ENCODE measurements at places on chromosomes 7 and 10.

DNA sequence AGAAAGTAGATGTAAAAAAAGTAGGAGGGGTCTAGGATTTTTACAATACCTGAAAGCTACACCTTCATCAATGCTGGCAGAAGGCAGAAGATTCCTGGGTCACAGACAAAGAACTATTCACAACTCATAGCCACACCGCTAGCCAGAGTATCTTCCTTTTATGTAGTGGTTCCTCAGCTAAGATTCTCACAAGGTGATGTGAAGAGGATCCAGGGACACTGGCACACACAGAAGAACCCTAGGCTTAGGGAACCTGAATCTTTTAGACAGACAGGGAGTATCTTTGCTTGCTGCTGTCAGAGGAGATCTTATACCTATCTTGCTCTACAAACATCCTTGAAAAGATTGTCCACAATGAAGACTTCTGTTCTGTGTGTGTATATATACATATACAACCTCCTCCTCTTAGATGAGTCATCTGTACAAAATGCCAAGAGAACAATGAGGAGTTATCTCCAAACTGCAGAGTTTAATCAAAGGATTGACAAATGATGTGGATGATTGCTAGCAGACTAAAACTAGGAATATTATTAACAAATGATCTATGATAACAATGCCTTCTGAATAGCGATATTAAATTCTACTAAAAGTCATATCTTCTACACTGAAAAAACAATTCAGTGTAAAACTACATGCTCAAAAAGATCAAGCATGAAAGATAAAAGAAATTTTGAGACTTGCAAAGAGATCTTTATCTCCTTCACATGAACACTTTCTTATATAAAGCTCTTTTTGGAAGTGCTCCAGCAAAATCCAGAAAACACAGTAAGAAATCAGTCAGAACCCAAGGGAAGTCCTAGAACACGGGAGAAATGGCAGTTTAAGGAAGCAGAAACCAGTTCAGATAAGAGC lies 409.3 kb downstream of the PARD3 start:
- no peak for DNase-seq

- no peak for DNase-seq
Measured at GRCh38 chr10:35210961-35211360, 84.3 kb downstream of the CREM start.

DNA sequence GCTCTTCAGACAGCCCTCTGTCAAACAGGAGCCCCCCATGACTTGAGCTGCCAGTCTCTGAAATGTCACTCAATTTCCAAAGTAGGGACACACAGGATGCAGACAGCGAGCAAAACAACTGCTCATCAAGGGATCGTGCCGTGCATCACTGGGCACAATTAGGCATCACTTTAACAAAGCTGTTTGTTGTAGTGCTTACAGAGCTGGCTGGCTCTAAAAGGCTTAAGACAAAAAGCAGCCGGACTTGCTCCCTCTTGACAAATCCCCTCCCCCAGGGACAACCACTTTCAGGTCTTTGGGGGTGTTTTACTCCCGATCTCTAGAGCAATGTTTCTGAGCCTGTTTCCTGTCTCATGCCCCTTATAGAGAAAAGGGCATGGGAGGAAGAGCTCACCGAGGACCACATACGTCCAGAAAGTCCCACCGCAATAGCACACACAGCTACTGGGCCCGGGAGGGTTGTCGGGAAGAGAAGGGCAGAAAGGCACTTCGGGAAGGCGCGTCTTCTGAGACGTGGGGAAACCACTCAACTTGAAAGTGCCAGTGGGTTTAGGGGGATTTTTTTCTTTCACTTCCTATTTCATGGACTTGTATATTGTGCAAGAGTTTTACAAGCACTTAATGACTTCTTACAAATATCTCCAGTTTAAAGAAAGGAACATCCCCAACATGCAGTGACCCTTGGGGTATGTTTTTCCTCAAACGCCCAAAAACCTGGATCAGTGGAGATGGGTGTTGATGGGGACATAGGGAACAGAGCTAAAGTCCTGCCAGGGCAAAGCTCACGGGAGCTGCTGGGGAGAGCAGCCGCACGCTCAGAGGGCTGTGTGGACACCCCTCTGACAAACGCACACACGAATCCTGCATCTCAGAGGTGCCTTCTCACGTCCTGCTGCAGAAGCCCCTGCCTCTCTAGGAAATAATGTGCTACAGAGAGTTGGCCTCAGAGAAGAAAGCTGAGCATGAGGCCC lies 27.1 kb downstream of the LRRC20 start:
- no peak for DNase-seq

GRCh38 chr10:111146025-111146640 lies 69.3 kb downstream of the ADRA2A start:
- no peak for DNase-seq

DNA sequence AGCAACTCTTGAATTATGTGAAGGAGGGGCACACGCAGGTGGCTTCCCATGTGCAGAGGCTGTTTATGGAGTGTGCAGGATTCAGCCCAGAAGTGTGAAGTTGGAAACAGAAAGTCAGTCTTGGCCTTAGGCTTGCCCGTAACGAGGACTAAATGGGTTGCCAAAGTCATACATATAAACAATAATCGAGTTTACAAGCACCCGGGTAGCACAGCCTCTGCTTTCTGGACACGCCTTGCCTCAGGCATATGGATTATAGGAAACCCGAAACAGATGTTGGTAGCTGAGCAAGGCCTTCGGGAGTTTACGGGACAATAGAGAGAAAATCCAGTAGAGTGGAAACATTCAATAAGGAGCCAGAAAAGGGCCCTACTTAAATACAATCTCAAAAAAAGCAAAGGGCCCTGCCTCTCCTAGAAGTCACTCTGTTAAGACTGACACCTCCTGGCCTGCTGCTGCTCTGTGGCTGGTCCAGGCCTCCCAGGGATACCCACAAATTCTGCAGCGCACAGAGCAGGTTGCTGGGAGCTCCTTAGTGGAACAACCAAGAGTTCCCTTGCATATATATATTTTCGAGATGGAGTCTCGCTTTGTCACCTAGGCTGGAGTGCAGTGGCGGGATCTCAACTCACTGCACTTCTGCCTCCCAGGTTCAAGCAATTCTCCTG lies 48.5 kb downstream of the SMKR1 start:
- DNase-seq: no peak

DNA sequence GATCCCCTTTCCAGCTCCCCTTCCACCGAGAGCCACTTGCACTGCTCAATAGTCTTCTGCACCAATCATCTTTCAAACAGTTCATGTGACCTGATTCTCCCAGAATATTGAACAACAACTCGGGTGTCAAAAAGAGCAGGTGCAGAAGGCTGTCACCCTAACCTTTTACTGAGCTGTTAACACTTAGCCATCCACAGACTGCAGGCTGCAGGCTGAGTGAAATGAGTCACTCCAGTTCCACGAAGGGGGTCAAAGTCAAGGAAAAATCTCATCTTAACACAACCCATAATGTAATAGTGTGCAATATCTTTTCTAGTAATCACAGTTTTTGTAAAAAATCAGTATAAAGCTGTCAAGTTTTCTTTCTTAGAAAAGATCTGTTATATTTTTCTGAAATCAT lies 63.1 kb downstream of the MTPAP start:
- no peak for DNase-seq

- DNase-seq: no peak
Measured at GRCh38 chr7:1665549-1666316, 4.3 kb upstream of the ELFN1 start.

DNA sequence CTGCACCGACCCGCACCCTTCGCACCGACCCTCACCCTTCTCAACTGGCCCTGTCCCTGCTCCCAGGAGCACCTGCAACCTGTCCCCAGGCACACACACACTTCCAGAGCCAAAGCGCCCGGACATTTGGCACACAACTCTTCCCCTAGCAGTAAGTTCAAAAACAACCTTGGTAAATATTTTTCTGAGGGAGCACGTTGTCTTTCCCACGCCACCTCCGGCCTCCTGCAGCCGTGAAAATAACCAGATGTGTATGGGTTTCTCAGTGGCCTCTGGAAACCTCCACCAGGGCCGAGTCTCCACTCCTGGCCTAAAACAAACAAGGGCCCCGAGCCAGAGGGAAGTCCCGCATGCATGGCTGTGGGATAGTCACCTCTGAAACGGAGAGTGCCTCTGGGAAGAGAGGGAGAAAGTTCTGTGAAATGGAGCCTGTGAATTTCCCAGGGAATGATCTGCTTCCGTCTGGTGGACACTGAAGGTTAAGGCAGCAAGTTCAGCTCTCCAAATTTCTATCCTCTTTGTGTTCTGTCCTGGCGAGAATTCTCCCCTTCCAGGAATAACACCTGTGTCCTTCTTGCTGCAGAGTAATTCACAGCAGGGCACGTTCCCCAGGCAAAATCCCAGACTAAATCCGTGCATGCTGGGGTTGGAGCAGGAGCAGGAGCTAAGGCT lies 15.8 kb downstream of the PODXL start:
- DNase-seq: no peak

GRCh38 chr10:114266521-114266920 lies 27.5 kb downstream of the VWA2 start:
- no peak for DNase-seq

DNA sequence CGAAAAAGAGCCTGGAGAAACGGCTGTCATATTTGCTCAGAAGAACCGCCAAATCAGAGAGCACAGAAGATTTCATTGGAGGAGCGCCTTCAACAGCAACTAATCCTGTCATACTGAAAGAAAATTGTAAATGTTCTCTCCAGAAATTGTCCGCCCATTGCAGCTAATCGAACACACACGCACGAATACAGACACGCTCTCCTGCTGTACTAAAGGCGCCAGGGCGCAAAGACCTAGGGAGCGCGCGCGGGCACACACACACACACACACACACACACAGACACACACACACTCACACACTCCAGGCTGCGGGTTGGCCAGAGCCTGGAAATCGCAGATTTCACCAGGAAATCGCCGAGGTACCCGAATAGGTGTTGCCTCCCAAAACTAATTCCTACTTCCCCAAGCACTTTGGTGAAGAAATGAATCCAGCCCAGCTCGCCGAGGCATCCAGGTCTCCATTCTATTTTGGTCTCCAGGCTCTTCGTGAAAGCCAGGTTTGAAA lies at the start of gene CHRM2:
CHRM2 (plus strand) TSS at position 157 of the 505 bp plus-strand sequence. CDS start 146,214 bp downstream, outside the sequence.
- DNase-seq: no peak

GRCh38 chr7:84191261-84191660 lies 3.3 kb downstream of the SEMA3A start:
- DNase-seq: no peak

DNA sequence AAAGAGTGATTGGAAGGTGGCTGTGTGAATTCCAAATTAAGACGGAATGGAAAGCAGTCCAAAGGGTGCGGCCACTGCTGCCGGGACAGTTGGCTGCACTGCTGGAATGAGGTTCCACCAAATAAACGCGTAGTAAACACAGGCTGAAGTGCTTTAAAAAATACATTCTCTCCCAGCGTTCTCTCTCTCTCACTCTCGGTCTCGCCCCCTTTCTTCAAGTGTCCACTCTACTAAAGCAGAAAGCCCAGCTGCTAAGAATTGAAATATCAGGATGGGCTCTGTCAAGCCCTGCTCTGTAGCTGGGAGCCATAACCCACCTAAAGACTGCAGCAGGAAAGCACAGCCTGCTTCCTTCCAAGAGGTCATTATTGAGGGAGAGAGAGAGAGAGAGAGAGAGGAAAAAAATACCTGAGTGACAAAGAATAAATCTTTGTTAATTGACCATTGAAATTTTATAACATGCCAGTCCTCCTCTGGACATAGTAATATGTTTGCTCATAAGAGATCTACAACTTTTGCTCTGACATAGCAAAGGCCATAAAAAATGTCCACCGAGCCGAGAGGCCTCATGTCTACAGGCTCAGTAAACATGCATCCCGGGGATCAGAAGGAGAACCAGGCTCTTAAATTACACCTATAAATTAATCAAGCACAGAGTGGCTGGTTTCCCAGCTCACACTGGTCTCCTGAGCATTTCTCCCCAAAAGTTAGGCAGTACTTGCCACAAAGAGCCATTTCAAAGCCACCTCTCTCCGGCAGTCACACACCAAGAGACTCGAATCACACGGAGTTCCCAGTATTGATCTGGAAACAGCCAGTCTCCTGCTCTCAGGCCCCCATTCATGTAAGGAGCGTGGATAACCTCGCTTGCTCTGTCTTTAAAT lies 72.8 kb downstream of the FGFR2 start:
- DNase-seq: no peak

GRCh38 chr7:40604601-40605438 lies 470.0 kb downstream of the SUGCT start:
- DNase-seq: no peak

- DNase-seq: no peak
Measured at GRCh38 chr10:11581213-11581612, 30.2 kb downstream of the USP6NL start.

DNA sequence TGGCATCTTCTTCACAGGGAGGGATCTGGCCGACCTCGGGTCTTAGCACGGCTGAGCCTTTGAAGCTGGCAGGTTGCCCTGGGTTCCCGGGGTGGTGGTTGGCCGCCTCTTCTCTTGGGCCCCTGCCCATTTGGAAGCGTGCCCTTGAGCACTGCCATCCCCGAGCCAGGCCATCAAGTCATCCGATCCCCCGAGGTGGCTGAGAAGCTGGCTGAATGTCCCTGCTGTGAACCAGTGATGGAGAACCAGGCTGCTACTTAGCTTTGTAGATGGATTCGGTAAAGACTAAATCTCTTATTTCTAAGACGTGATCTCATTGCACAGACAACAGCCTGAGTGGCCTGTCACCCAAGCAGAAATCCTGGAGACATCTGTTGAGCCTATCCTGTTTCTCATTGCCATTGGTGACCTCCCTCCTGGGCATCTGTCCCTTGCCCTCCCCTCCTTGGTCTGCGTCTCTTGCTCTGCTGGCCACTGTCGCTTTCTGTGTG lies 74.3 kb downstream of the GRK5 start:
- DNase-seq: no peak

- no peak for DNase-seq
Measured at GRCh38 chr7:158030071-158030470, 557.6 kb downstream of the PTPRN2 start.

DNA sequence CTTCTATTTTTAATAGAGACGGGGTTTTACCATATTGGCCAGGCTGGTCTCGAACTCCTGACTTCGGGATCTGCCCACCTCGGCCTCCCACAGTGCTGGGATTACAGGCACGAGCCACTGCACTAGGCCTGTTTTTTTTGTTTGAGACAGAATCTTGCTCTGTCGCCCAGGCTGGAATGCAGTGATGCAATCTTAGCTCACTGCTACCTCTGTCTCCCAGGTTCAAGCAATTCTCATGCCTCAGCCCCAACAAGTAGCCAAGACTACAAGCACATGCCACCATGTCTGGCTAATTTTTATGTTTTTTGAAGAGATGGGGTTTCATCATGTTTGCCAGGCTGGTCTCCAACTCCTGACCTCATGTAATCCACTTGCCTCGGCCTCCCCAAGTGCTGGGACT lies 73.7 kb downstream of the TYW1B start:
- no peak for DNase-seq

All from activated CD4-positive, CD25-positive, alpha-beta regulatory T cell (primary cell).